ENCODE measurements at places on chromosomes 7 and 10.

DNA sequence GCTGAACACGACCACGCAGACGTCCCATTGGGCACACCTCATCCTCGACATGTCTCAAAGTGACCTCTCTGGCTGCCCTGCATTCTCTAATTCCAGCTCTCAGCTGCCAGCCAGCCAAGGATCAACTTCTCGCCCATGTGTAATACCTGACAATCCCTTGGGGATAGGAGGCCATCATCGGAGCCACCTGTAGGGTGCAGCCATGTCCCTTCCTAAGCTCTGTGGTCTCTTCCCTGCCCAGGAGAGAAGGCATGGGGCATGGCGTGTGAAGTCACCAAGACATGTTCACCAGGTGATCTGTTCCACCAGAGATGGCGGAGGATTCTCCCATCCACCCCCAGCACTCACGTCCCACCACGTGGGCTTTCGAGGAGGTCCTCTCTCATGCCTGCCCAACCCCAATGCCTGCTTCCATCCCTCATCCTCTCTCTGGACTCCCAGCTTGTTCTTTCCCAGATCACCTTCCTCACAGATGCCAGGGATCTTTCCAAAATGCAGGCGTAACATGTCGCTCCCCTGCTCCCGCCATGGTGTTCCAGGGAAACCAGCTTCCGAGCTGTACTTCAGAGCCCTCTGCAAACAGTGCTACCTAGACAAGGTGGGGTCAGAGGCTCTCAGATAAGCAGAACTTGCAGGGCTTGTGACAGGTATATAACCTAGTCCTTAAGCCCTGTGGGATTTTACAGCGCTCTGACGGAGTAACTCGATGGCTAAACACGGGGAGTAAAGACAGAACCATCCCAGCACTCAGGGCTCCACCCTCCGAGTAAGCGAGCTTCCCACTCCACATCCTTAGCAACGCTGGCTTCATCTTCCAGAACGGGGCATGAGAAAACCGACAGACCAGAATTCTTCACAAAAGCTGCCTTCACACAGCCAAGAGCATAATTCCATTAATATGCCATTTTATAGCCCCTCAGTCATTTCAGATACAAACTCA, 41.1 kb downstream of the BRI3 start:
- DNase-seq: no peak

- DNase-seq: no peak
Measured at GRCh38 chr7:159306012-159306411, 161.3 kb upstream of the VIPR2 start.

GRCh38 chr10:24262929-24263590, 54.1 kb downstream of the KIAA1217 start:
- DNase-seq: no peak

- DNase-seq: no peak
Measured at GRCh38 chr10:89362929-89363328, 14.9 kb upstream of the IFIT1B start.

- no peak for DNase-seq
Measured at GRCh38 chr10:61923210-61923949, 21.9 kb downstream of the ARID5B start.

- DNase-seq: no peak
Measured at GRCh38 chr7:20193873-20194272, 23.3 kb downstream of the MACC1 start.
